Stimulated activated CD4-positive, alpha-beta T cell treated with anti-CD3 and anti-CD28 coated beads, Interleukin-1b, Interleukin-23, amount 100 ng/mL, for 4 hours (primary cell): ENCODE measurements at places on chromosomes 3 and 15.

- no peak for DNase-seq
Observed at GRCh38 chr15:69583626-69584025, 131.0 kb downstream of the RPLP1 start.

- DNase-seq = no peak
Observed at GRCh38 chr3:42696356-42697288, 6.0 kb downstream of the HHATL start.

GRCh38 chr3:159229116-159229680 lies 427.3 kb downstream of the MFSD1 start:
- no peak for DNase-seq

GRCh38 chr3:14137004-14137403 lies 12.2 kb downstream of the TMEM43 start:
- no peak for DNase-seq

DNA sequence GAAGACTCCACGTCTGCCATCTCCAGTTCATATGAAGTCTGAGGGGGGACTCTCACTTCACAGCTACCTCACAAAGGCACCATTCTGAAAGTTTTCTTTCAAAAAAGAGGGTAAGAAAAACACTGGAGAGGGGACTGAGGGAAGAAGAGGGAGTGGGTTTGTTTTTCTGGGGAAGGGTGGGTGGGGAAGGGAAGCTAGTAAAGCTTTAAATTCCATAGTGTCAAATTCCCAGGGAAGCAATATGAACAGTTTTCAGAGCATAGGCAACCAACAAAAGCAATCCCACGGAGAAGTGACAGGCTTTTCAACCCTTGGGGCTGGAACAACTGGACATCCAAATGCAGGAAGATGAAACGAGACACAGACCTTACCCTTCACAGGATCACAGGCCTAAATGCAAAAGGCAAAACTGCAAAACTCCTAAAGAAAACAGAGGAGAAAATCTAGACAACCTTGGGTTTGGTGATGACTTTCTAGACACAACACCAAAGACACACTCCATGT lies 61.7 kb downstream of the CHSY1 start:
- no peak for DNase-seq

DNA sequence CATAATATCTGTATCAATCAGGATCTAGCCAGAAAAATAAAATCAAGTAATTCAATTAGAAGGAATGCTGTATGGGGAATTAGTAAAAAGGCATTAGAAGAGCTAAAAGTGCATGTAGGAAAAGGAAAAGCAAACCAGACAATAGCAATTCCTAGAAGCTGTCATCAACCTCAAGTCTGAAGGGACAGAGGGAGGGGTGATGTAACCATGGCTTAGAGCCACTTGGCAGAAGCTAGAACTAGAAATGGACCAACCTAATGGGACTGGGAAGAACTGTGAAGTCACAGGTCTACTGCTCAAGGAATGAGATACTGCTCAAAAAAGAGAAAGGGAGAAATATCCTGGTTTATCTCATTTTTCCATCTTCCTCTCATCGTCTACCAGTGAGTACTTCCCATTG lies 590.7 kb upstream of the SGO1 start:
- no peak for DNase-seq

GRCh38 chr3:59836531-59836930 lies 786.7 kb upstream of the CFAP20DC start:
- no peak for DNase-seq

- DNase-seq = no peak
Observed at GRCh38 chr3:9978710-9979305, 7.8 kb downstream of the EMC3 start.

DNA sequence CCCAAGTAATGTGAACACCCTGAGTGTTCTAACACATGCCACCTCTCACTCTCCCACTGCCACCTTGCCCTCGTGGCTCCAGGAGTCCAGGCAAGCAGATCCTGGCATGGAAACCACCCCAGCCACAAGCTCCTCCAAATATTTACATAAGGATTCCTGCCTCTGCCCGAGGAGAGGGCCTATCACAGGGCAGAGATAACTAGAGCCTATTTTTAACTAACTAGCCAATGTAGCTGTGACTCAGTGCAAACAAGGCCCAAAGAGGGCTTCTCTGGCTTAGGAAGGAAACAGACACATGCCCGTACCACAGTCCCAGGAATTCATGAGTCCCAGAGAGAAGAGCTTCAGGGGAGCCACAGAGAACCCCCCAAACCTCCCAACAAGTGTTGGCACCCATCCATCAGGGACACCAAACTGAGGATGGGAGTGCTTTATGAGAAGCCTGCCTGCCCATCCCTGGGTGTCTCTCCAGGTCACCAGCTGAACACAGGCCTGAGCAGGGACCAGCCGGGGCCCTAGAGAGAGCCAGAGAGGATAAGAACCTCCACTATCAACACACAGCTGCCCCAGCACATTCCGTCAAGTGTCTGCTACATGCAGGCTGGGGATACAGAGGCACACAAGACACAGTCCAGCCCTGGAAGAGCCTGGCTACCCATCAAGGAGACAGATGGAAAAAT lies 9.2 kb downstream of the FYCO1 start:
- no peak for DNase-seq

- DNase-seq = no peak
Observed at GRCh38 chr3:134132961-134133360, 103.2 kb upstream of the SLCO2A1 start.

GRCh38 chr3:189108067-189108466 lies 63.7 kb upstream of the TPRG1 start:
- no peak for DNase-seq

GRCh38 chr3:149020196-149020838 lies 29.0 kb downstream of the GYG1 start:
- no peak for DNase-seq

DNA sequence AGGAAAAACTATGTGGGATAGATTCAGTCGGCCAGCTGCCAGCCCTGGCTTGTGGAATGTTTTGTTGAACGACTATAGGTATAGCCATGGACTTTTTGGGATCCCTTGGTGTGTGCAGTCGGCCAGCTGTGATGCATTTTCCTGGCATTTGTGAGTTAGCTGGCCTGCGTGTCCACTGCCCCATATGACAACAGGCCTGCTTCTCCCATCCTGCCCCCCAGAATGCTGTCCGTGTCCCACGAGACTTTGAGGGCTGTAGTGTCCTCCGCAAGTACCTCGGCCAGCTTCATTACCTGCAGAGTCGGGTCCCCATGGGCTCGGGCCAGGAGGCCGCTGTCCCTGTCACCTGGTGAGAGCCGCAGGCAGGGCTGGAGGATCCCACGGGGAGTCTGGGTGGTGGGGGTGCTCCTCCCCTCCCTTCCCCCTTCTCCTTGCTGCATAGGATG lies 23.6 kb downstream of the PTPN23 start:
- DNase-seq = no peak

DNA sequence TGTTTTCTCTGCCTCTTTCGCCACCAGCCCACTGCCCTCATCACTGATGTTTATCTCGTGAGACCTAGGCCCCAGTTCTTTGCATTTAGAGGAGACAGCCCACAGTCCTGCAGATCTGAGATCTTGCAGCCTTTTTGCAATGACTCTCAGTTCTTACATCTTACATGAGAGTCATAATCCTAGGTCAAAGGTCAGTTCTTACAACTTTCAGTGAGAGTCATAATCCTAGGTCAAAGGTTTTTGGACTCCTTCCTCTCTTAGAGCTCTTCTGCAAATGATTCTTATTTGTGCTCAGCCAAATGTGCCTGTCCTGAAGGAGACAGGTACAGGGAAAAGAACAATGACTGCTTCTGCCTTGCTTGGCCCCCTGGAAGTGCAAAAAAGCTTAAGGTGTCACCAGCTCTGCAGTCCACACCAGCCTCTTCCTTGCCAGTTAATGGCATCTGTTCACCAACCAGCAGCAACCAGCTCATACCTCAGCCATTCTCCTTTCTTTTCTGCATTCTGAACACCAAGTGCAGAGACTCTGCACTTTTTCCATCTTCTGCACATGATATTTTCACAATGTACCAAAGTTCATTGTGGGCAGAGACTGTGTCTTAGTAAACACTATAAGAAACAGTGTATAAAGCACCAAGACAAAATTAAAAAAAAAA lies 67.1 kb downstream of the ABHD5 start:
- DNase-seq = no peak

- no peak for DNase-seq
Observed at GRCh38 chr3:27089645-27090044, 279.5 kb downstream of the NEK10 start.

DNA sequence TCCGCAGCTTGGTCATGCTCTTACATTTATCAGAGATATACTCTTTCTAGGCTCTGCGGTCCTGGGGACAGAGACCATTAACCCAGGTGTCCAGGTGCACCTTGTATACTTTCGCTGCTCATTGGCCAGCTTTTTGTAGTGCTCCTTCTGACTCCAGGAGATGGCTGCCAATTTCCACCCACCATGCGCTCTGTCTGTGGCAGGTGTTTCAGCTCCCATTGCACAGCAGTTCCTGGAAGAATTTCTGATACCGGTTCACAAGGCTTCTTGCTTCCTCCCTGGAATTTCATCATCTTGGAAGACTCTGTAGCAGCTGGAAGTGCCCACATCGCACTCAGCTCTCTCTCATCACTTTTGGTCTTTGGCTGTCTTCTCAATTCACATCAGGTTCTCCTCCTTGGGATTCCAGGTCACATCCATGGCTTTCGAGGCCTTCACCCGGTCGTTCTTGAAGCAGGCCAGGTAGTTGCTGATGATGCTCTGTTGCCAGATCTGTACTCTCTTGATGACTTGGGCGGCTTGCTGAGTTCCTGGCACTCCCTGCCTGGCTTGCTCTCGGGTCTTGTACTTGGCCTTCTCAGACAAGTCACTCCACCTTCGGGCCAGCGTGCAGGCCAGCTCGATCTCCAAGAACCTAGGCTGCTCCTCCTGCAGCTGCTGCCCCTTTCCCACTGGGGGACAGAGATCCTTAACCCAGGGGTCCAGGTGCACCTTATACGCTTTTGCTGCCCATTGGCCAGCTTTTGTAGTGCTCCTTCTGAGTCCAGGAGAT lies 41.1 kb upstream of the ARL8B start:
- no peak for DNase-seq

GRCh38 chr3:120795959-120796358 lies 53.4 kb downstream of the GTF2E1 start:
- no peak for DNase-seq

- no peak for DNase-seq
Observed at GRCh38 chr15:85556618-85556895, 176.2 kb downstream of the AKAP13 start.

DNA sequence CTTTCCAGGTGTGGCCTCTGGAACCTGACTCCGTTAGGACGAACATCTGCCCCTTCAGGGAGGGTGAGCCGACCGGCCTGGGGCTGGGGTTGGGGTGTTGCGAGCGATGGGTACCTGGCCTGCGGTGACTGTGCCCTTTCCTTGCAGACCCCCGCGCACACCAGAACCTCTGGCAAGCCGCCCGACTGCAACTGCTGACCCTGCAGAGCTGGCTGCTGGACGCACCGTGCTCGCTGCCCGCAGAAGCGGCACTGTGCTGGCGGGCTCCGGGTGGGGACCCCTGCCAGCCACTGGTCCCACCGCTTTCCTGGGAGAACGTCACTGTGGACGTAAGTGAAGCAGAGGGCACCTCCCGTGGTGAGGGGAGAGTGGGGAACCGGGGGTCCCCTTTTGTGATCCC lies 5.5 kb upstream of the CRELD1 start:
- no peak for DNase-seq

DNA sequence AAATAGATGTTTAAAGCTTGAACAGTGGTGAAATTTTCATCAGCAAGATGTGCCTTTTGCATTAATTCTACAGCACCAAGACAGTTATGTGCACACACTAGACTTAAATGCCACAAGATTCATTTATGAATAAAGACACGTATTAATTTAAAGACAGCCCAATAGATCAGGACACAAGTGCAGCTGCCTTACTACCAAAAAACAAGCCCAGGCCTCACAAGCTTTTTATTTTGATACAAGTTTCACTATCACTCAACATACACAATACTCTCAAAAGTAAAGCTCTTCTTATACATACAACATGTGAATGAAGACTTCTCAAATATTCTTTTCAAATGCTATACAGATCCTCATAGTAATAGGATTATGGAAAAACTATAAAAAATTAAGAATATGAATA lies 2.4 kb downstream of the ACAP2 start:
- DNase-seq = no peak

DNA sequence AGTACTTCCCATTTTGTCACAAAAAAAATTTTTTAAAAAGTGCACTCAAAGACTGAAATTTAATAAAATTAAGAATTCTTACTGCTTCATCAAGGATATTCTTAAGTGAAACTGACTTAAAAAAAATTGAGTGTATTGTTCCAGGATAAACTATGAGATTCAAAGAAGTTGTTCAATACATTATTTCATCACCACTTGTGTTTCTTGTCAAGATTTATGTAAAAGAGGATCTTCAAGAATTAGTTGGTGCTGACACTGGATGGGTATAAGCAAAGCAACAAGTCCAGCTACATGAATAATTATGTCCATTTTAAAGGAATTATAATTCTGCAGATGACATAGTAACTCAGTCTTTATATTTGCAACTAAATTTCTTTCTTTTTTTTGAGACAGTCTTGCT lies 4.3 kb upstream of the AP4E1 start:
- DNase-seq = no peak

GRCh38 chr3:186931532-186932280 lies 1.4 kb downstream of the ST6GAL1 start:
- peak; percentile 54 for DNase-seq

GRCh38 chr3:134111616-134112015 lies 81.9 kb upstream of the SLCO2A1 start:
- no peak for DNase-seq

GRCh38 chr3:117101697-117102096 lies 392.1 kb downstream of the TUSC7 start:
- no peak for DNase-seq

- DNase-seq = no peak
Observed at GRCh38 chr15:80098341-80098740, 38.9 kb downstream of the ZFAND6 start.

GRCh38 chr15:35013370-35013769 lies 25.3 kb upstream of the ZNF770 start:
- DNase-seq = no peak

GRCh38 chr3:183826448-183827250 lies 1.3 kb upstream of the MAP6D1 start:
- no peak for DNase-seq

- no peak for DNase-seq
Observed at GRCh38 chr3:156685198-156685597, 10.8 kb downstream of the TIPARP start.

- DNase-seq = no peak
Observed at GRCh38 chr3:99647081-99647480, 8.7 kb downstream of the COL8A1 start.

GRCh38 chr3:9047452-9048346 lies 84.4 kb upstream of the RAD18 start:
- no peak for DNase-seq

DNA sequence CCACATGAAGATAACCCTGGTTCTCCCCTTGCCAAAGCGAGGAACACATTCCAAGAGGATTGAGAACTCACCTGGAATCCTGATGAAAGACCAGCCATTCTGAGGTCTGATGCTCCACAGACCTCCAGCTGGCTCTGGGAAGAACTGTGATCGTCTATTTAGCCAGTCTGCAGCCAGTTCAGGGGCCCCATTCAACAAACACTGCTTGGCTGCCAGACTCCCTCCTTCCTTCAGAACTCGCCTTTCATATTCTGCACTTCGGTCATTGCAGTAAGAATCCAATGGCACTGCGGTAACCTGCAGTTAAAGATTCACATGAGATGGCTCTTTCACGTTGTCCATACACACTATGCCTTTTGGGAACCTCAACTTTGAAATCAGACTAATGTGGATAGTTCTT lies 67.6 kb downstream of the CHAC1 start:
- DNase-seq = no peak

GRCh38 chr15:47753591-47753990 lies 36.3 kb downstream of the SEMA6D start:
- DNase-seq = no peak
